ENCODE measurements at places on chromosomes 2 and 18. TPM values are rescaled to one million over a fixed set of nuclear protein-coding genes. Genes with fewer than 3 reads are reported as not detected.
A peak's percentile ranks its signal among the peaks of the same experiment; 100 is the strongest.

DNA sequence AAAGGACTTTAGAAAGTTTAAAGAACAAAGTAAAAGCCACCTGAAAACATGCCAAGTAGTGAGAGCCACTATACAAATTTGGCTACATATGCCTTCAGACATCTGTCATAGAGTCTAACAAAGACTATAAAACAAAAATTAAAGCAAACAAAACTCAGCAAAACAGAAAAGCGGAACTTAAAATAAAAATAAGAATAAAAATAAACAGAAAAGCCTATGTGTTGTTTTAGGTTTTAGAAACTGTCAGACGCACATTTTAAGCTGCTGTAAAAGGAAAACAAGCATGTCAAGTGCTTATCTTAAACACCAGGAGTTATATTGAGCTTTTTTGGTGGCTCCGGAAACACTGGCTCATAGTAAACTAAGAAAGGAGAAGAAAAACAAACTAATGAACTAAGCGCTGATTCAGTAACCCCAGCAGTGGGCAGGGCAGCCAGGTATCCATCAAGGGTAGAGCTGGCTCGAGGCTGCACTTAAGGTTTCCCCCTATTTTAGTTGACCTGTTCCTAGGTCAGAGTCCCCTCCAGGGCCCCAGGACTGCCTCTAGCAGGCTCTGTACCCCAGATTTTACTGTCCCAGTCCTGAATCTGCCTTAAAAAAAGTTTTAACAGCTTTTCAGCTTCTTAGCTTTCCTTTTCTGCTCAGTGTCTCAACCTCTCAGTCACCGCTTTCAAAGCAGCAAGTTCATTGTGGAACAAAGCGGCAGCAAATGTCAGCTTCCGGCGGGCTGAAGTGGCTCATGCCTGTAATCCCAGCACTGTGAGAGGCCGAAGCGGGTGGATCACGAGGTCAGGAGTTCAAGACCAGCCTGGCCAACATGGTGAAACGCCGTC, 15.4 kb upstream of the RMC1 start:
- peak; percentile 32 for DNase-seq

- DNase-seq: no peak
Measured at GRCh38 chr2:169613876-169614275, 29.7 kb downstream of the PPIG start.

DNA sequence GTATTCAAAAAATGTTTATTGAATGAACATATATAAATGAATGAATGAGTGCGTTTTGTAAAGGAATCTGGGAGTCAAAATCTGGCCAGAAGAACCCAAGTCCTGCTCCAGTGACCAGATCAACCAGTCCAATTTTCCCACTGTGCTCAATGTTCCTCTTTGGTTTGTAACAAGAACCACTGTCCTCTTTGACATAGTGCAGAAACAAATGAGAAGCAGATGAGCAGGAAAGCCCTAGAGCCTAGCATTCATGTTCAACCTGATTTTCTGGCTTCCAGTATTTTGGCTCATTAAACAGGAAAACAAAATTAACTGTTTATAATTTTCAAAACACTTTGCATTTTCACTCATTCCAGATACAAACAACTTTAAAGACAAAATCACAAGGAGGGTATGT, 23.2 kb downstream of the FAM124B start:
- no peak for DNase-seq

DNA sequence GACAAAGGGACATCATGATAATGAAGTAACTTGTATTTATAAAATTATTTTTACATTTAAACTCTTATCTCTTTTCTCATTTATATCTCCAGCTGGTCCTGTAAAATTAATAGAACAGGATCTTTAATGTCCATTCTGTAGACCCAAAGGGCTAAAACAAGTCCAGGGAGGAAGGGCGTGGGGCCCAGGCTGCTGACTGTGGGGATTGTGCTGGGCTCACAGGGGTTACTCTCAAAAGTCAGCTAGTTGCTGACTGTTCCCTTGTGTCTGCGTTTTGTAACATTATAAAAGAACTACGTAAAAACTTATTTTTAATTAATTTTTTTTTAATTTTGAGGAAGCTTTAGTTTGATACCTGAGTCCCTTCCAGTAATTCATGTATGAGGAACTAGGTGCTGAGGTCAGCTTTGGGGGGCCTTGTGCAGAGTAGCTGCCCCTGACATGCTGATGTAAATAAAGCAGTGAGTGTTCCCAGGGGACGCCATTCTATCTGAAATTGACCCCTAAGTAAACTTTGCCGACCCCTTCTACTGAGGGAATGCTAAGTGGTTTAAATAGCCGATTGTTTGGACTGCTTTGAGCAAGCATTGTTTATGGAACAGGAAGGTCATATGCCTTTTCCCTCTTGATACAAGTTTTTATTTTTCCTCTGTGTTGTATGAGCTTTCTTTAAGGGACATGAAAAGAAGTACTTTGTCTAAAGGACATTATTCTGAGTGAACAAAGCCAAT, 56.4 kb downstream of the MERTK start:
- DNase-seq: no peak

DNA sequence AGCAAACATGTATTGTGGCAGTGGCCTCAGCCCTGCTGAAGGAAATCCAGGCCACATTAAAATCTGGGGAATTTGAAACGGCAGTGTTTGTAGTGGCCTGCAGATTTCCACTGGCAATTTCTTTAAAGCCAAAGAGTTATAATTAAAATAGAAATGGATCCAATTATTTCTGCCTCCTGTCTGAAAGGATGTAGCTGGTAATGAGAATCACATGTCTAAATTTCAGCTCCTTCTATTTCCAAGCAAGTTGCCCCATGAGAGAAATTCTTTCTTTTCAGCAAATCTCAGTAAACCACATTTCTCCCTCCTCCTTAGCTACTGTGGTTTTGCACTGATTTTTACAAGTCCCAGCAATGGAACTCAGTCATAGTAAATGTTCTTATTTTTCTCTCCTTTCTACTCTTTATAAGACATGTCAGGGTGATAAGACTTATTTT, 55.4 kb upstream of the ZNF396 start:
- DNase-seq: peak; percentile 28

DNA sequence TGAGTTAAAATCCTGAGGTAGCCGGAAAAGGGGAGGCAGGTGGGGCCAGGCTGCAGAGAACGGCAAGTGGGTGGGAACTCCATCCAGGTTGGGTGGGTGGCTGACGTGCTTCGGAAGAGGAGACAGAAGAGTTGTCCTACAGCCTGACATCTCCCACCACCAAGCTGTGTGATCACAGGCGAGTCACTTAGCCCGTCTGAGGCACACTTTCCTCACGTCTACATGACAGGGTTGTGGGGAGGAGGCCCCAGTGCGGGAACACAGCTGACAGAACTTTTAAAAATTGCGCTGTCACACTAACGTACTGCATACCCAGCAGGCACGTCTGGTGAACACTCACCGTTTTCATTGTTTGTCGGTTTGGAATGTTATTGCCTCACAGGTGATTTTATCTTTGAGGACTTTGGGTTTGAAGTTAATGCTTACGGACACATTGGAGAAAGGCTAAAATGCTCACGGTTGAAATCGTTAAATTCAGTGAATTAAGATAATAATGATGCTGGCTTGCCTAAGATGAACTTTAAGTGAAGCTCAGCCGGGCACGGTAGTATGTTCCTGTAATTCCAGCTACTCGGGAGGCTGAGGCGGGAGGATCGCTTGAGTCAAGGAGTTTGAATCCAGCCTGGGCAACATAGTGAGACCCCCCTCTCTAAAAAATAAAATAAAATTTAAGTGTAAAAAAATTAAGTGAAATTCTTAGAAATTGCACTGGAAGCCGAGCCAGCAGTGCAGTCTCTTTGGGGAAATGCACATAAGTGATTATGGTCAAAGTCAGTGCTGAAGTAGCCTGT, 8.9 kb downstream of the EMILIN2 start:
- DNase-seq: no peak

DNA sequence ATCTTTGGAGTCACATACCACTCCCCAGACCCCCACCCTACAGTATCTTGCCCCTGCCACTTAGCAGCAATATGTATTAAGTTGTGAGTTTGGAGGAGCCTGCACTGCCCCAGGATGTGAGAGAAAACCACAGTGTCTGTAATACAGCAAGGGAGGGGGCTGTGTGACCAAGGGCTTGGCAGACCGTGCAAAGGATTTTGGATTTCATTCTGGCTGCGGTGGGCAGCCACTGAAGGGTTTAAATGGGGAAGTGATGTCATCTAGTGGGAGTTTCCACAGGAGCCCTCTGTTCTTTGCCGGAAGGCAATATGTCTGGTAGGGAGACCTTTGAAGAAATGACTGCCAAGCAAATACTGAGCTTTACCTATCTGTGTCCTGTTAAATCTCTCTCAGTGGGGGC, 202.4 kb downstream of the FHOD3 start:
- peak; percentile 69 for DNase-seq

Gene GIGYF2
- 64.7 TPM for total RNA-seq

Gene NEU2
- total RNA-seq: not detected

Gene LRP2
- total RNA-seq: under 0.01 TPM

- no peak for DNase-seq
Measured at GRCh38 chr2:205022841-205023240, 477.6 kb downstream of the PARD3B start.

DNA sequence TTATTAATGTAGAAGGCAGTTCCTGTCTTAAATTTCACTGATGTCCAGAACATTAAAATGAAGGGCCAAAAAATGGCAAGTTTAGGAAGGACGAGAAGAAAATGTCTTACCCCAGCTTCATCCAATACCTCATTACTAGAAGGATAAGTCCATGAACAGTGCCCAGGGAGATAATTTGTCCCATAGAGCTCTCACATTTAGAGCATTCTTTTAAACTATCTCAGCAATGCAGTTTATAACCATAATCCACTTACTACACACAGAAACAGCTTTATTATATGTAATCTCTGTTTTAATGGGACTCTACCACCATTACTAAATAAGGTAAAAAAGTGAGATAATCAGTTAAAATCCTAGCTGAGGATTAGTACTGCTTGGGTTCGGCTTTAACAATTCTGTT, 142.5 kb downstream of the PARD3B start:
- no peak for DNase-seq

Gene IGFBP5
- total RNA-seq: 1,100 TPM

Gene COL5A2
- total RNA-seq: 253 TPM

Gene RAD51AP2
- under 0.01 TPM for total RNA-seq

- DNase-seq: peak; percentile 5
Measured at GRCh38 chr2:172640389-172640788, 84.5 kb downstream of the PDK1 start.

GRCh38 chr2:163407296-163407695, 328.5 kb downstream of the FIGN start:
- DNase-seq: peak; percentile 39

Data from fibroblast of lung (primary cell).